Adrenal gland (tissue), 19 donors: ENCODE measurements at places on chromosomes 6 and 20. TPM values are rescaled to one million over a fixed set of nuclear protein-coding genes. Genes with fewer than 3 reads are reported as not detected.

- H3K4me3 ChIP-seq = no peak overlapping the region
- H3K27me3 ChIP-seq = no peaks in the 10 kb centered on the region
- no peaks in the 10 kb centered on the region for H3K36me3 ChIP-seq
- H3K4me1 ChIP-seq = no peaks in the 10 kb centered on the region
- H3K27ac ChIP-seq = no peak overlapping the region
Observed at GRCh38 chr6:21228876-21229460, 364.6 kb upstream of the SOX4 start.

DNA sequence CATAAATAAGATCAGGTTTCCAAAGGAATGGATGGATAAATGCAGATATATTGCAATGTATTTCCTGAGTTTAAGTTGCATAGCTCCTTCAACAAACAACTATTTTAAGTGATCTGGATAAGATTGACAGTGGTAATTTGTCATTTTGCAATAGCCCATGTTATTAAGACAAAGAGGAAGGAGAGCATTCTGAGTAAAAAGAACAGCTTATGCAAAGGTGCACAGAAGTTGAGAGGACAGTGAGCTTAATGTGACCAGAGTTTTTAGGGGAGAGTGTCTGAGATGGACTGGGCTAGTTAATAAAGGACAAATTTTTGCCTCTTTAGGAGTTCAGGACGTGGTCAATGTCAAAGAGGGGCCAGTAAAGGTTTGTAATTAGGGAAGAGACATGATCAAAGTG, 48.8 kb upstream of the FBXO30 start:
- no peak for DNase-seq
- no peaks in the 10 kb centered on the region for H3K27me3 ChIP-seq
- no peaks in the 10 kb centered on the region for H3K4me1 ChIP-seq
- no peaks in the 10 kb centered on the region for H3K36me3 ChIP-seq
- H3K4me3 ChIP-seq = no peak overlapping the region

The ATP6V1G2 gene
- 2.8 TPM for polyA plus RNA-seq

GRCh38 chr6:49839957-49840356, 26.4 kb downstream of the CRISP1 start:
- H3K36me3 ChIP-seq = no peaks in the 10 kb centered on the region
- H3K27ac ChIP-seq = no peak overlapping the region
- no peaks in the 10 kb centered on the region for H3K27me3 ChIP-seq
- H3K4me3 ChIP-seq = no peak overlapping the region

DNA sequence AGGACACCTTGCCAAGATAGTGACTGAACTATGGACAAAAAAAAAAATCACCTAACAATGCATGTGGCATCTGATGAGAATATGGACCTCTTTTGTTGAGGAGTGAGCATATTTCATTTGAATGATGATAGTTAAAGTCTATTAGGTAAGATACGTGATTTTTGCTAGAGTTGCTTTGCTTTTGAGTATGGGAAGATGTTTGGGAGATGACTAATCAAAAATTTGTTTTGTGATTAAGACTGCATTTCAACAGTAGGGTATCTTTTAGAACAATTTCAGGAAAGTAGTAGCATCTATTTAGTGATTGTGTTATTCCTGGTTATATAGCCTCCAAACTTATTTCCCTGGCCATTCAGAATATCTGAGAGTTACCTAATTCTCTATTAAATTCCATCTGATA, 878.6 kb upstream of the CITED2 start:
- no peaks in the 10 kb centered on the region for H3K4me1 ChIP-seq
- H3K27ac ChIP-seq = no peak overlapping the region
- no peaks in the 10 kb centered on the region for H3K36me3 ChIP-seq

DNA sequence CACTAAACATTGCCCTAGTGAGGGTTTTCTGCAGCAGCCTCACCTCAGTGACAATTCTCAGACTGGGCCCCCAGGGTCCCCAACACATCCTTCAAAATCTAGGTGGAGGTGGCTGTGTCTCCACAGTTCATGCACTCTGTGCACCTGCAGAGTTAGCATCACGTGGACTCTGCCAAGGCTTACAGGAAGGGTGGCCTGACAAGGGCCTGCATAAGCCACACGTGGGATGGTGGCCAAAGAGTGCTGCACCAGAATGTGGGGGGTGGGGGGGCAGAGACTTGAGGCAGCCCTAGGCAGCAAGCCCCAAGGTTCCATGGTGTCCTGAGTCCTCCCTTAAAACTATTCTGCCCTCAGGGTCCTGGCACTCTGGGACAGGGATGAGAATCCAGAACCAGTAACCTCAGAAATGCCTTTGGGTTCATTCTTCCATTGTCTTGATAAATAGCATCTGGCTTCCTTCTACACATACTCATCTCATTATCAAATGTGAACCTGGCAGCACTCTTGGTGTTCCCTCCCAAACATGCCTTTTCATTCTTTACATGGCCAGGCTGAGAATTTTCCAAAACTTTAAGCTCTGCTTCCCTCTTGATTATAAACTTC, 1.6 kb upstream of the SERPINB1 start:
- no peaks in the 10 kb centered on the region for H3K27me3 ChIP-seq
- no peaks in the 10 kb centered on the region for H3K36me3 ChIP-seq
- H3K4me1 ChIP-seq = peaks cover 30% of the 10 kb centered on the region

The HLA-DPB1 gene
- polyA plus RNA-seq = 50.8 TPM

DNA sequence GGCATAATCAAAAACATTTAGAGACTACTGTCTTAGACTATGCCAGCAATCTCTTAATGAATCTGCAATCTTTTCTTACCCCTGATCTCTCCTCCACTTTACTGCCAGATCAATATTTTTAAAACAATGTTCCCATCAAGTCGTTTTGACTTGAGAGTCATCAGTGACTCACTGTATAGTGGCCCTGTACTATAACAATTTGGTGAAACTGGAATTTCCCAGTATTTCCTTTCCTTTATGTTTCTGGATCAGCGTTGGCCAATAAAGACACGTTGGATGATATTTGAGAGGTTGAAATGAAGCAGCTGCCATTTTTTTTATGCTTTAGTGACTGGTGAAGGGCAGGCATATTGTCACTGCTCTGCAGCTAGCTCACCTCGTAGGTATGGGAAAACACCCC, 10.1 kb upstream of the SMIM13 start:
- no peak overlapping the region for H3K27ac ChIP-seq
- H3K4me3 ChIP-seq = no peak overlapping the region
- no peaks in the 10 kb centered on the region for H3K36me3 ChIP-seq
- H3K4me1 ChIP-seq = no peaks in the 10 kb centered on the region
- DNase-seq = no peak

The VGLL2 gene
- polyA plus RNA-seq = not detected

DNA sequence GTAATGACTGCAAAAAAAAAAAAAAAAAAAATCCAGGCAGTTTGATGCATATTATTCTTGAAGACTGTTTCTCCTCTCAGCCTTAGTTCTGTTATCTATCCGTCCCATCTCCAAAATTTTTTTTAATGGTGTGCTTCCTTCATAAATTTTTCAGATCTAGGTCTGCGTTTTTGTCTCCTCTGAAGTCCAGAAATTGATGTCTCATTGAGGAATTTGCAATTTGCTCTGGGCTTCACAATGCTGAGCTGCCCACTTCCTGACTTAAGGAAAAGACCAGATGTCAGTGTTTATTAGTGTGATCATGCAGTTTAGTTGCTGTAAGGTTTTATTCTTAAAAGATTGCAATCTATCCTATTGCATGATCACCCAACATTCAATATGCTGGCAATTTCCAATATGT, 297.6 kb downstream of the ZNF217 start:
- no peak overlapping the region for H3K4me3 ChIP-seq
- no peak overlapping the region for H3K27ac ChIP-seq
- no peaks in the 10 kb centered on the region for H3K27me3 ChIP-seq
